Progenitor cell of endocrine pancreas (in vitro differentiated cells): ENCODE measurements at places on chromosomes 16 and 17. TPM values are rescaled to one million over a fixed set of nuclear protein-coding genes. Genes with fewer than 3 reads are reported as not detected.

DNA sequence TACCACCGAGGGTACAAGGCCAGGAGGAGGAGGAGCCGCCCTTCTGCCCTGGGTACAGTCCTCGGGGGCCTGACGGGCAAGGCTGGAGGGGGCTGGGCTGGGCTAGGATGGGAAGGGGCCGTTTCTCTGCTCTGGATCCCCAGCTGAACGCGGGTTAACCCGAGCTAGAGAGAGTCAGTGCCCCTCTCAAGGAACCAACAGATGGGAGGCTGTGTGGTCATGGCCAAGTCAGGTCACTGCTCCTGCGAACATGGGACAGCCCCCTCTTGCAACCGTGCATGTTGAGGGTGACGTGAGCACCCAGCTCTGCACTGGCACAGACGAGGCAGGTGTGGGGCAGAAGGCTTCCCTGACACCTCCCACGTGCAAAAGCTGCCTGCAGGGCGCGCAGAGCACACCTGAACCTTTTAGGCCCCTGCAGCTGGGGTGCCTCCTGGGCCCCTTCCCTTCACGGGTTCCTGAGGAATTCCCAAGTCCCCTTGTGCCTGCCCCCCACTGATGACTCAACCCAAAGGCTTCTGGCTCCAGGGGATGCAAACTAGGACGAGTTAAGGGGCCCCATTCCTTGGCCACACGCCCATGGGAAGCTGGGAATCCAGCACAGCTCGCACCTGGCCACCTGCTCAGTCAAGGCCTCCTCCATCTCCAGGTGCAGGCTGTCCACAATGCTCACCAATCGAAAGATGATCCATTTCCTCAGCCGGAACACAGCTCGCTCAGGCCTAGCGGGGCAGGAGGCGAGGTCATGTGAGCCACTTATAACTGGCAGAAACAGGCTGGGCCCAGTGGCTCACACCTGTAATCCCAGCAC, 6.3 kb downstream of the MYBBP1A start:
- DNase-seq: peak; percentile 8

GRCh38 chr17:29240968-29241963, 5.4 kb upstream of the CRYBA1 start:
- no peak for DNase-seq

GRCh38 chr17:78353834-78354233, 6.0 kb downstream of the SOCS3 start:
- DNase-seq: no peak

- no peak for DNase-seq
These were observed 34.3 kb downstream of the SEC14L1 start for GRCh38 chr17:77174928-77175661.

DNA sequence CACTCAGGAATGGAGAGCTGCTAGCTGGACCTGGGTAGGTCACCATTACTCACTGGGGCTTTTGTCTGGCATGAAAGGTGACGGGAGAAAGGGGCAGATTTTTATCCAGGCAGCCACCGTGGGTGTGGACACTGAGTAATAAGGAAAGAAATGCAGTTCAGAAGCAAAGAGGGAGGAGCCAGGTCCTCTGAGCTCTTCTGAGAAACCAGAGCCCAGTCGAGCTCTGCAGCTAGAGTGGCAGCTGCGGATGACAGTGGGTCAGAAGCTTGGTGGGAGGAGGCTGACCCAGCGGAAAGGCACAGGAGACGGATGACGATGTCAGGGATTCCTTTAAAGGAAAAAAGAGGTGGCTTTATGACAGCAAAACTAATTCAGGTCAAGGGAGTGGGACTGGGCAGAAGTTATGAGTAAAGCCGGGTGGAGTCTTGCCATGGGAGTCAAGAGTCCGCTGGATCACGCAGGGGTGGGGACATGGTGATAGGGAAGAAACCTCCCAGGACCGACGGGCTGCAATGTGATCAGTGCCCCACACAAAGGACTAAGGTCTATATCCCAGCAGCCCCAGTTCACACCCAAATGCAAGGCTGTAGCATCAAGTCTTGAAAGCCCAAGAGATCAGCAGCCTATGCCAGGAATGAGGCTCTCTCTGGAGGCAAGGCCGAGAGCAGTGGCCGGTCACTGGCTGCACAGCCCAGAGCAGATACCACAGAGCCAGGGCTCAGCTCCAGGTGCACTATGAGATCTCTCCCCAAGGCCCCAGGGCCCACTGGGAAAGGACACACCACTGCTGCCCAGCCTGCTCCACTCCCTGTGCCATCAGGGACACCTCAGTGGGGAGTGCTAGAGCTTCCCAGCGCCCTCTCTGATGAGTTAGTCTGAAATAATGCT, 6.3 kb upstream of the MNT start:
- no peak for DNase-seq

GRCh38 chr17:55642741-55643140, 79.9 kb downstream of the TMEM100 start:
- no peak for DNase-seq

- no peak for DNase-seq
These were observed 27.6 kb upstream of the VAT1L start for GRCh38 chr16:77760800-77761199.

DNA sequence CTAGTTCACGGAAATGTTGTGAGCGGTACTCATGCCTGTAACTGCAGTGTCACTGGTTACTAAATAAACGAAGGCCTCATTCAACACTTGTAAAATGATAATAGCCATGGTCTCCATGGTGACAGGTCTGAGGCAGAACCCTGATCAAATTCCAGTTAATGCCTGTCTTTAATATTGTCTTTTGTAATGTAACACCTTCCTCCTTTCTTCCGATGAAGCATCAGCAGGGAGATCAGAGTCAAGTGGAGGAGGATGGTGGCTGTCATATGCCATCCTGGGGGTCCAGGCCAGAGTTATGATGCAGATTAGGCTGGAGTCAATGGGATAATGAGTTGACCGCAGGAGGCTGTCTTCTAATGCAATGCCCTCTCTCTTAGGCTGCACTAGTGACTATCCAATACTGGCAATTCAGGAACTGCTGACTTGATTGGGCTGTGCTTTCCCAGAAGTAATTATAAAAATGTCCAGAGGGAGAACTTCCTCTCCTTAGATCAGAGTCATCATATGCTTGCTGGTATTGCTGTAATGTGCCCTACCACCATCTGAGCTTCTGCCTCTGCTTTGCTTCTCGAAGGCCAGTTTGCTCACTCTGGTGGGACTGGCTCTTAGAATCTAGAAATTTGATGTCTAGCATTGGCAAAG, 419.1 kb downstream of the CA10 start:
- no peak for DNase-seq

DNA sequence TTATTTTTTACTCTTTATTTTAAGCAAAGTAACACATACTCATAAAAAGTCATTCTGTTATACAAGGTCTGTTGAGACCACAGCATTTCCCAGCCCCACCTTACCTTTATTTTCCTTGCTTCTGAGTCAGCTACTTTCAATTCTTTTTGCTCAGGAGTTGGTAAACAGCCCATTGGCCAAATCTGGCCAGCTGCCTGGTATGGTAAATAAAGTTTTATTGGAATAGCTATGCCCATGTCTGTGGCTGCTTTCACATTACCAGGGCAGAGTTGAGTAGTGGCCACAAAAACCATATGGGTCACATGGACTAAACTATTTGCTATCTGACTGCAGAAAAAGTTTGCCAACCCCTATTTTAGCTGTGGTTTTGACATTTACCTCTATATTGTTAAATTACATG, 3.4 kb upstream of the NSRP1 start:
- DNase-seq: no peak

DNA sequence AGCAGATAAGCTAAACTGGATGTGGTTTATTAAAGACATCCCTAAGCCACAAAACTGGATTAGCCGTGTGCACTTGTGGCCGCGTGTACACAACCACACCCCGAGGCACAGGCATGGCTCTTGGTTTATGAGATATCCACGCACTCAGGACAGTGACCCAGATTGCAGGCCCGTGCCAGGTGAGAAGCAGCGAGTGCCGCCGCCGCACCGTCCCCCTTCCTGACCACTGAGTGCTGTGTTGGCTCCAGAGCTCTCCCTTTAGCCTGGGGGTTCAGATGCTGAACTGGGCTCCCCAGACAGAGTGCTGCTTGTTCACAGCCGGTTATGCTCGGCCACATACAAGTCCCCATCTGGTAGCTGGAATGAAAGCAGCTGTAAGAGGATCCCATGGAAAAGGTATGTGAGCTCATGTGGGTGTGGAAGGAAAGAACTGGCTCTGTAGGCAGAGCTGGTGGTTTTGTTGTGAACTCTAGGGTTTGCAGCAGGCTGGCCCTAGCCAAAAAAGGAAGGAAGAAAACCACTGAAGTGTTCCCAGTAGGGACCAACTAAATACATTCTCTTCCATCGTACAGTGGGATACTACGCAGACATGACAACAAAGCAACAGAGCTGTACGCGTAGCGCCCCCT, 29.5 kb downstream of the KNOP1 start:
- DNase-seq: no peak

DNA sequence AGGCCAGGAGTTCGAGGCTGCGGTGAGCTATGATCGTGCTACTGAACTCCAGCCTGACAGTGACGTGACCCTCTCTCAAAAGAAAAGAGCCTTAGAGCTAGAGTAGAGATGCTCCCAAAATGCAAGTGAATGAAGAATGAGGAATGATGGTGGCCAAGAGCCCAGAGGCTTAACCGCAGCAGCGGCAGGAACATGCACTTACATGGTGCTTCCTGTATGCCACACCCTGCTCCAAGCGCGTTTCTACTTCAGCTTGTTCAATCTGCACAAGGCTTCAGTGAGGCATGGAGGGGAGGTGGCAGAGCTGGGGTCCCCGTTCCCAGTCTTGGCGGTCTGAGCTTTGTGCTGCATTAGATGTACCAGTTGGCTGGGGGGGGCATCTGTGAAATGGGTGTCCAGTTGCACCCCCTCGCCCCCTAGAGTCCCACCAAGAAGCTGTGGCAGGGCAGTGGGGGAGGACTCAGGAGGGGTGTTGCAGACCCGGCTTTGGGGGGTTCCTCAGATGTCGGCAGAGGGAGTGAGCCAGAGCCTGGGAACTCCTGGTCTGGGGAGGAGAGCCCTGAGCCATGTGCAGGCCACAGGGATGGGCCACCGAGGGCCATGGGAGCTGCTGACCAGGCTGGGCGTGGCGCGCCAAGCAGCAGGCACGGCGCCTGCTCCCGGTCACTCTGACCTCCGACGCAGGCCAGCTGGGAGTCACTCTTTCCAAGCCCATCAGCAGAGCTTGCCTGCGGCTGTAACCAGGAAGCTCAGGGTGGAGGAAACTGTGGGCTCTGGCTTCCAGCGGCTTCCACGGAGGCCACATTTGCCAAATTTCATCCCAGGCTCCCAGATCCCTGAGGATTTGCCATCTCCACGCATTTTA, 260.1 kb downstream of the PARN start:
- no peak for DNase-seq

DNA sequence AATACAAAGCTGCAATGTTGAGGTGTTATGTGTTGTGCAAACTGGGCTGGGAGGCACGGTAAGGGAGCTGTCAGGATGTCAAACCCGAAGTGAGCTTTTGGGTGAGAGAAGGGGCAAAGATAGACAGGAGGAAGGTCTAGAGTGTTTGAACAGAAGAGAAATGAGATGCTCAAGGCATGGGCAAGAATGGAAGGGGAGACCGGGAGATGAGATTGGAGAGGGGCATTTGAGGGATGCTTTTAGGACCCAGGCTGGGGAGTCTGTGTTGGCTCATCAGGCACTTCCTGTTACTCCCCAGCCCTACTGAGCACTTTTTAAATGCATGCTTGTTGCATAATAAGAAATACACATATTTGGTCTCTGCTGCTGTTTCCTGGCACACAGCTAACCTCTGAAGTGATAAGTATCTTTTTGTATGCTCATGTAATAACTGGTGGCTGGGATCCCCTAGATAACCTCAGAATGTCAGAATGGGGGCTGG, 13.7 kb downstream of the UNC45B start:
- no peak for DNase-seq

Gene ENPP7
- total RNA-seq: not detected in 2 replicates

Gene MYO1C
- 64.4 and 84.0 TPM in 2 replicates for total RNA-seq

Gene SLC52A1
- total RNA-seq: not detected in 2 replicates

Gene PIPOX
- total RNA-seq: 4.3 and 5.3 TPM in 2 replicates
